Spleen (tissue), 13 donors: ENCODE measurements at places on chromosomes 3 and 15. TPM values are rescaled to one million over a fixed set of nuclear protein-coding genes. Genes with fewer than 3 reads are reported as not detected.

GRCh38 chr15:23472033-23472432, 25.0 kb upstream of the GOLGA6L2 start:
- no peak for DNase-seq

DNA sequence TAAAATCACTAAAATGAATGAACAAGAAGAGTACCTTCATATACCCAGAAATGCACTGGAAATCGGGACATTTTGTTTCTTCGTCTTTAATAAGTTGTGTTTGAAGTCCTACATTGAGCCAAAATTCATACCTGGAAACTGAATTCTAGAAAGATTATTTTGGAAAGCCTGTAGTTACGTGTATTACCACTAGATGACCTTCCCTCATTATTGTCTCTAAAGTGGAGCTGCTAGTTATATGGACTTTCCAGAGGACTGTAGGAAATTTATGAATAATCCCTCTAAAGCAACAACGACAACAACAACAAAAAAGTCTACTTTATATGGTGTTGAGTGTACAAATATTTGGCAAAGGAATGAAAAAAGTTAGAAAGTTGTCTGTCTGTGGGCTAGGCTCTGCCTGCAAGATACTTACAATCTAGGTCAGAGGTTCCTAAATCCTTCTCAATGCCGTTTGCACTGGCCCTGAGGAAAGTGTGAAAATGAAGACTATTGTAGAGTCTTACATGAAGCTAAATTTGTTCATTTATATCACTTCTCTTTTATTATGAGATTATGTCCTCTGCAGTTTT, 234.8 kb upstream of the NR2E3 start:
- no peak for DNase-seq

The GPR149 gene
- total RNA-seq, result not detected

The SECISBP2L gene
- 54.7 TPM for total RNA-seq

DNA sequence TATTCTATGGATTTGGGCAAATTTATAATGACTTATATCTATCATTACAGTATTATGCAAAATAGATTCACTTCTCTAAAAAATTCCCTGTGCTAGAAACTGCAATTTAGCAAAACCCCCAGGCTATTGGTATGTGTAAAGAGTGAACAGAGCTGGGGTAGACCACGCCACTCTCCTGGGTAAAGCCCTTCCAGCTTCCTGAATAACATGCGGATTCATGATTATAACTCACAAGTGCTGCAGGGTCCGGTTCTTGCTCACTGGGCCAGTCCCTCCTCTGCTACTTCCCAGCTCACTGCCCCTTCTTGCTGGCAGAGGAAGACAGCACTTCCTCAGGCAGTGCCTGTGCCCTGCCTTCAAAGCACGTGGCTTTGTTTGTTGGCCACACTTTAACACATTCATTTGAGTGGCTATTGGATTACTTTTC, 4.1 kb downstream of the CD80 start:
- DNase-seq, result peak; percentile 80
